ENCODE measurements at places on chromosomes 2 and 18.

DNA sequence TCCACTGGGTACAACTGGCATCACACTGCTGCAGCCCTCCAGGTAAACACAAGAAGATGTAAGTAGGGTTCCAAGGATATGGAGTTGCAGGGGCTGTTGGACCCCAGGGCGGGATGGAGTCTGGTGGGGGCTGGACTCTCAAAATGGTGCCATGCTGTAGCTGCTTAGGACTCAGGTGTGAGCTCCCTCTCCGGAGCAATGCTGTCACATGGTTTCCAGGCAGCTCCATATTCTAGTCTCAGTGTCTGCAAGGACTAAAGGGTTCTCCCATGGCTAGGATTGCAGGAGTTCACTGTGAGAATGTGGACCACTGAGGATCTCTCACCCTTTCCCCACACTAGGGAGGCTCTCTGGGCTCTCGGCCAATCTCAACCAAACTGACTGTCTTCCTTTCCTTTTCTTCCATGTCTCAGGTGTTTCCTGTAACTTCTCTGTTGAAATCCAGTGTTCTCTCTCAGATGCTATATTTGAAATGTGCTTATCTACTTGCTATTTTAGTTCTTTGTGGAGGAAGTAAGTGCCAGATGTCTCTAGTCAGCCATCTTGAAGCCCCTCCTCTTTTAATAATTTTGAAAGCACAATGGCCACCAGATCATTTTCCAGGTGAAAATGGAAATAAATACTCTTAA lies 57.6 kb downstream of the CCNT2 start:
- no peak for DNase-seq

- DNase-seq = no peak
Measured at GRCh38 chr2:219544567-219544966, 739 bp downstream of the TMEM198 start.

GRCh38 chr18:8695932-8696517 lies 9.3 kb upstream of the MTCL1 start:
- no peak for DNase-seq

DNA sequence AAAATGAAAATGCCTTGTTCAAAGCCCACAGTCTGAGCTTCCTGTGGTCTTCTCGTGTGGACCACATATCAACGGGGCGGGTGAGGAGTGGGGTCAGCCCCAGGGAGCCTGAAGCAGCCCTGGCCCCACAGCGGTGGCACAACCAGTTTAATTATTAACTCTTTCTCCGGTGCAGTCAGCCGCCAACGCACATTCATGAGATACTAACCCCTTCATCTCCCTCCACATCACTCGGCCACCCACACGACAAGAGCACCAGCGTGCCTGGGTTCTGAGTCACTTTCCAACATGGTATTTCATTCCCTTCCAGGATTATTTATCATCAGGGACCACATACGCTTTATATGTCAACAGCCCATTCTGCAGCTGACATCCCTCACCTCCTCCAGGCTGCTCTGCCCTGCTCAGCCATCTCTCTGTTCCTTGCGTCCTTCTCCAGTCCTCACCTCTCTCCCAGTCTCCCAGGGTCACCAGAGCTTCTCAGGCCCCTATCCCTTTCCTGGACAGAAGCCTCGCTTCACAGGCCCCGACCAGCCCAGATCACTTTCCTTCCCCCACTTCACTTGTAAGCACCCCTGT lies 48.0 kb upstream of the ID2 start:
- DNase-seq = peak; percentile 75

- DNase-seq = no peak
Measured at GRCh38 chr2:218729640-218730039, 19.0 kb downstream of the TTLL4 start.

DNA sequence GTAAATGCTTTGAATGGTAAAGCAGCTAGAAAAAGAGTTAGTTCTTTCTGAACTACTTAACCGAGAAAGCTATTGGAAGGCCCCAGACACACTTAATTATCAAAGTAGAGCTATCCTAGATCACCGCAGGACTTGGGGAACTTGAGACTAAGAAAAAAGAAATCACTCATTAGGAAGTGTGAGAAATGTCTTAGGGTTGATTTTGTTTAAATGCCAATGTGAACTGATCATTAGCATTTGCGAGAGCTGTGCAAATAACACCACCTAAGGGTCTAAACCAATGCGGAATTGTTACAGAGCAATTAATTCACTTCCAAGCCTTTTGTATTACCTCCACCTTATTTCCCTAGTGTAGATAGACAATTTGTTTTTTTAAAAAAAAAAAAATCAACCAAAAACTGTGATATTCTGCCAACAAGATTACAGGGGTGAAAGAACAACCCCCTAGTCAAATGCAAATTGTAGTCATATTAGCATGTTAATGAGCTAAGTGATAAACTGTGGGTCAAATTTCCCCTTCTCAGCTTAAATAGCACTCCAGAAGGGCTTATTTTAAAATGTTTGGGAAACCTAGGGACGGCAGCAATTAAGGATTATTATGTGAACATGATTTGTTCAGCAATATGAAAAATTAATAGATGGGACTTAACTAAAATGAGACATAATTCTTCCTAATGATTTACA lies 246.2 kb upstream of the STON1 start:
- no peak for DNase-seq

DNA sequence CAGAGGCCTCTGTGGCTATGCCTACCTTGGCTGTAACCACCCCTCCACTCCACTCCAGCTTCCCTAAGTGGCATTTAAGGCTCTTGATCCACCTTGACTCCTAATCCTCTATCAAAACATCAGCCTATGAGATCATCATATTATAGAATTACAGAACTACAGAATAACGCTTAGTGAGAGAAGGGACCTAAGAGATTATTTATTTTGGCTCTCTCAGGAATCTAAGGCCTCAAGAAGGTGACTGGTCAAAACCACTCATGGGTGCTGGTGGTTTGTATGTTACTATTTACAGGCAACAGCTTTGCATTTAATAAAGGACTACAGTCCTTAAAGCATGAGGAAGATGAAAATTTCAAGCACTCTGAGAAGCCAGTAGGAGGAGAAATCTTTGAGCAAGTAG lies 118.8 kb downstream of the FSHR start:
- DNase-seq = no peak

- DNase-seq = no peak
Measured at GRCh38 chr2:71637168-71637567, 183.8 kb downstream of the DYSF start.

- DNase-seq = peak; percentile 75
Measured at GRCh38 chr2:228657807-228658402, 476.4 kb upstream of the SPHKAP start.

DNA sequence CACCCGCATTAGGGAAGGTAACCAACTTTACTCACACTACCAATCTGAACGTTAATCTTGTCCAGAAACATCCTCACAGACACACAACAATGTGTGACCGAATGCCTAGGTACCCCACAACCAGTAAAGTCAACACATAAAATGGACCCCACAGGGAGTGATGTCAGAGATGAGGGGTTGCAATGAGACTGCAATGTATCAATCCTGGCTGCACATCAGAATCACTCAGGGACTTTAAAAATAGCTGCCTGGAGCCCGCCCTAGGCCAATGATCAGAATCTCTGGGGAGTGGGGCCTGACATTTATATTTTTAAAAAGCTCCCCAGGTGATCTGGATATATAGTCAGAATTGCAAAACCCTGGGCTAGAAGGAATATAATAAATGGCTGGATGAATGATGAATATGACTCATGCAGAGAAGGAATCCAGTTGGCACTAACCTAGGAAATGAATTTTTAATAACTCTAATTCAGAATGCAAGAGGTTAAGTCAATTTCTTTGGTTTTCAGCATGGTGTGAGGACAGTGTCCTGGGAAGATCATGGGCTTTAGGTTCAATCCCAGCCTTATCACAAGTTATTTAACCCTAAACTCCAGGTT lies 92.8 kb downstream of the COLEC12 start:
- DNase-seq = peak; percentile 33

- DNase-seq = no peak
Measured at GRCh38 chr2:10027660-10028330, 15.6 kb upstream of the KLF11 start.

- no peak for DNase-seq
Measured at GRCh38 chr2:48467637-48468036, 62.3 kb upstream of the STON1 start.

- DNase-seq = no peak
Measured at GRCh38 chr2:212409560-212409959, 129.0 kb downstream of the ERBB4 start.

- peak; percentile 60 for DNase-seq
Measured at GRCh38 chr2:96537066-96537733, 648 bp downstream of the ARID5A start.

- DNase-seq = no peak
Measured at GRCh38 chr18:3508576-3509549, 58.9 kb downstream of the TGIF1 start.

- DNase-seq = no peak
Measured at GRCh38 chr18:6795307-6795706, 65.8 kb downstream of the ARHGAP28 start.

- DNase-seq = no peak
Measured at GRCh38 chr18:8635087-8635486, 25.9 kb downstream of the RAB12 start.

DNA sequence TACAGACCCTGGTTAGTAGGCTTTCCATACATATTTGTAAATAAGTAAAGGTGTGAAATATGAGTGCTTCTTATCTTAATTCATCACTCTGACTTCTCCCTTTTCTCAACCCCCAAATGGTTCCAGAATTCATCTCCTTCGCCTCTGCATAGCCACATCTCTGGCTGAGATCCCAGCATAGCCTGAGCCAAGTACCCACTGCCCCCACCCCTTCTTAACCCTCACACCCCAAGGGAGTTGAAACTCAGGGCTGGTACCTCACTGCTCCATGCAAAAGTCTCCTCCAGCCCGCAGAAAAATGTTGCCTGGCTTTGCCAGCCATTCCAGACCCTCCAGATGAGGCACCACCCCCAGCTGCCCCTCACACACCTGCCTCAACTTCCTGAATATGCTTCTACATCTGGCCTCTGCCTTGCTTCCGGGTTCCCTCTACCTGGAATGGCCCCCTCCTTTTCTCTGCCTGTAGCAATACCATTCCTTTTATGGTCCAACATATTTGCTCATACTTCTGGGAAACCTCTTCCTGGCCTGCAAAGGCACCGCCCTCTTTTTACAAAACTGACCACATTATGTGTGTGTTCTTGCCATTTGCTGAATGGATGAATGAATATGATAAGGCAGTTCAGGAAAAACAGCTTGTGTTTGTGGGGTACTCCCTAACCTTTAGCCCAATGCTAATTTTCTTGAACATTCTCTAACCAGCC lies 112.8 kb downstream of the CELF4 start:
- no peak for DNase-seq

DNA sequence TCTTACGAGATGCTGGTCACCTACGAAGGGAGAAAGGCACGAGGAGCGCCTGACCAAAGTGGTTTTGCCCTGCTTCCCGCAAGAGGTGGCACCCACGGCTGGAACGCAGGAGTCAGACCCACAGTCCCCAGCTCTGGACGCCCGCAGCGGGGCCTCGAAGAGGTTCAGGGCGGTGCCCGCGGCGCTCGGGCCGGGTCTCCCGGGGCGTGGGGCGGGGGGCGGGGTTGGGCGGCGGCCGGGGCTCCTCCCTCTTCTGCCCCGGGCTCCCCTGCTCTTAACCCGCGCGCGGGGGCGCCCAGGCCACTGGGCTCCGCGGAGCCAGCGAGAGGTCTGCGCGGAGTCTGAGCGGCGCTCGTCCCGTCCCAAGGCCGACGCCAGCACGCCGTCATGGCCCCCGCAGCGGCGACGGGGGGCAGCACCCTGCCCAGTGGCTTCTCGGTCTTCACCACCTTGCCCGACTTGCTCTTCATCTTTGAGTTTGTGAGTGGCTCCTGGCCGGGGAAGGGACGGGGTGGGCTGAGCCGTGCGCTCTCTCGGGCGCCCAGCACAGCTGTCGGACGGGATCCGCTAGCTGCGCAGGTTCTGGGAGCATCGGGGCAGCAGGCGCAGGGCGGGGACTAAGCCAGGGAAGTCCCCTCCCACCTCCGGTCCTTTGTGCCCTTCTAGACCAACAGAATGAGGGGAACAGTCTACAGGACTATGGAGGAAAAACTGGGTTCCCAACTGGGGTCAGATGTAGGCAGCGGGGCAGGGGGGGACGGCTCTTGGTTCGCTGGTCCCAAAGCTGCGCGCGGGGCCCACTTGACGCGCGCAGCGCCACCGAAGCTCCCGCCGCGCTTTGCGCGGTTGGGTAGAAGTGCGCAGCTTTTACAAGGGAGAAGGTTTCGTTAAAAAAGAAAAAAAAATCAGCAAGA lies at the start of gene MAL:
TSS of gene MAL (plus strand) at position 303 of the 914 bp plus-strand sequence. CDS start at position 388, 85 bp downstream.
- DNase-seq = peak; percentile 40

DNA sequence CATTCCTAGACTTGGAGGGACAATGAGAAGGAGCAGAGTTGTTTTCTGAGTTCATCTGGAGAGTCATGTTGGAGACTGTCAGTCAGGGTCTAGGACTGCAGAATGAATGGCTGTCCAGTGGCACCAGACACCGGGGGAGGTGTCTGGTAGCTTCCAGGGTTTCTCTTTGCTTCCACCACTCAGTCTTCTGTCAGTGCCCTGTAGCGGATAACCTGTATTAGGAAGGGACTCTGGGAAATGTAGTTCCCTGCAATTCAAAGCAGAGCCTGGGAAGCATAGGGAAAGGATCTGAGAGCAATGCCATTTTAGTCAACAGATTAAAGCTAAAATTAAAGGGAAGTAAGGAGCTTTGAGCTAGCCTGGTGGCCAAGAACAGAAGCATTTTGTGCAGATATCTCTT lies 257.9 kb downstream of the THSD7B start:
- DNase-seq = no peak

DNA sequence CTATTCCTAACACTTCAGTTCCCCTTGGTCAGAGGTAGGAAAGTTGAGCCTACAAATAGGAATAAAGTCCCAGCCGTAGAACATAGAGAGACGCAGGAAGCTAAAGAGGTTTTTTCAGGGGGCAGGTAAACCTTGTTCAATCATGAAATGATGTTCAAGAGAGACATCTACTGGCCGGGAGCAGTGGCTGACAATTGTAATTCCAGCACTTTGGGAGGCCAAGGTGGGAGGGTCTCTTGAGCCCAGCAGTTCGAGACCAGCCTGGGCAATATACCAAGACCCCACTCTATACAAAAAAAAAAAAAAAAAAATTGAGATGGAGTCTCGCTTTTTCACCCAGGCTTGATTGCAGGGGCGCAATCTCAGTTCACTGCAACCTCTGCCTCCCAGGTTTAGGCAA lies 66.7 kb upstream of the DNAJC10 start:
- DNase-seq = peak; percentile 77

GRCh38 chr2:30037016-30037415 lies 109.8 kb upstream of the YPEL5 start:
- DNase-seq = peak; percentile 56

- DNase-seq = no peak
Measured at GRCh38 chr18:50666536-50666935, 106.6 kb downstream of the MAPK4 start.

- no peak for DNase-seq
Measured at GRCh38 chr2:201500534-201500933, 49.0 kb downstream of the STRADB start.
